Cardiac ventricle fibroblast (primary cell): ENCODE measurements at places on chromosomes 16 and 17. TPM values are rescaled to one million over a fixed set of nuclear protein-coding genes. Genes with fewer than 3 reads are reported as not detected.

GPRC5C gene
- 44.6 and 47.7 TPM in 2 replicates for total RNA-seq

TP53TG3F gene
- total RNA-seq, result not detected in 2 replicates

CHD9 gene
- 34.6 and 52.4 TPM in 2 replicates for total RNA-seq

ALOX12B gene
- total RNA-seq, result not detected in 2 replicates

SULT1A1 gene
- 28.6 and 35.3 TPM in 2 replicates for total RNA-seq

TMEM238L gene
- not detected in 2 replicates for total RNA-seq

SULT1A2 gene
- total RNA-seq, result 2.7 and 3.1 TPM in 2 replicates

ACSM5 gene
- total RNA-seq, result 43.3 and 49.9 TPM in 2 replicates

ZFP3 gene
- total RNA-seq, result 1.00 and 2.2 TPM in 2 replicates

PRAC2 gene
- total RNA-seq, result not detected in 2 replicates

HEATR9 gene
- not detected in 2 replicates for total RNA-seq

CCDC200 gene
- total RNA-seq, result not detected in 2 replicates

RGS9 gene
- total RNA-seq, result 0.81 and 2.2 TPM in 2 replicates

PARN gene
- total RNA-seq, result 23.4 and 37.6 TPM in 2 replicates

HLF gene
- total RNA-seq, result 0.44 and 2.6 TPM in 2 replicates

SLC43A2 gene
- 8.5 and 13.5 TPM in 2 replicates for total RNA-seq

TBC1D3B gene
- 0.62 and 2.0 TPM in 2 replicates for total RNA-seq

PRRT2 gene
- 0.78 and 1.2 TPM in 2 replicates for total RNA-seq

SLC47A1 gene
- 1.5 and 7.5 TPM in 2 replicates for total RNA-seq

NPIPA2 gene
- total RNA-seq, result not detected in 2 replicates

SLC38A8 gene
- not detected in 2 replicates for total RNA-seq

COIL gene
- 8.1 and 12.0 TPM in 2 replicates for total RNA-seq

CAVIN1 gene
- 527 and 577 TPM in 2 replicates for total RNA-seq

SLC52A1 gene
- not detected in 2 replicates for total RNA-seq

FOXN1 gene
- total RNA-seq, result not detected in 2 replicates

TRPV2 gene
- total RNA-seq, result 23.5 and 25.9 TPM in 2 replicates

ENPP7 gene
- total RNA-seq, result not detected in 2 replicates

CCL7 gene
- 1.5 and 1.6 TPM in 2 replicates for total RNA-seq

KRTAP2-1 gene
- not detected in 2 replicates for total RNA-seq

AATK gene
- 0.15 TPM in 1 of 2 replicates, not detected in the other for total RNA-seq

CALB2 gene
- not detected in 2 replicates for total RNA-seq

GEMIN4 gene
- total RNA-seq, result 14.8 and 21.1 TPM in 2 replicates

WNT3 gene
- total RNA-seq, result 0.05 and 0.56 TPM in 2 replicates

JUP gene
- 22.5 and 23.7 TPM in 2 replicates for total RNA-seq

C16orf54 gene
- not detected in 2 replicates for total RNA-seq

AANAT gene
- not detected in 2 replicates for total RNA-seq

CCL4 gene
- not detected in 2 replicates for total RNA-seq

HSD17B1 gene
- total RNA-seq, result 0.10 and 1.6 TPM in 2 replicates

PTX4 gene
- 0.37 TPM in 1 of 2 replicates, not detected in the other for total RNA-seq
